M059J (cell line): ENCODE measurements at places on chromosomes 16 and 17. TPM values are rescaled to one million over a fixed set of nuclear protein-coding genes. Genes with fewer than 3 reads are reported as not detected.

Gene TMEM100
- 0.07 and 0.22 TPM in 2 replicates for total RNA-seq

Gene CDR2L
- total RNA-seq: 7.0 and 13.6 TPM in 2 replicates

Gene ARHGDIG
- total RNA-seq: not detected in 2 replicates

Gene EVPLL
- total RNA-seq: not detected in 2 replicates

Gene TBC1D3I
- total RNA-seq: 1.0 TPM in 1 of 2 replicates, not detected in the other

Gene LRRC46
- total RNA-seq: 0.12 TPM in 1 of 2 replicates, not detected in the other

Gene C17orf78
- total RNA-seq: not detected in 2 replicates

Gene CEP295NL
- total RNA-seq: 0.12 and 1.6 TPM in 2 replicates

Gene TMEM92
- total RNA-seq: 0.99 and 5.2 TPM in 2 replicates

Gene SPATA32
- total RNA-seq: not detected in 2 replicates

Gene SLC47A1
- 0.02 TPM in 1 of 2 replicates, not detected in the other for total RNA-seq

Gene GPR179
- not detected in 2 replicates for total RNA-seq

Gene BMERB1
- 12.8 and 25.5 TPM in 2 replicates for total RNA-seq

Gene KCNJ16
- not detected in 2 replicates for total RNA-seq

Gene KRT13
- 0.34 TPM in 1 of 2 replicates, not detected in the other for total RNA-seq

Gene NT5M
- total RNA-seq: 1.6 and 1.8 TPM in 2 replicates

Gene CACNA1G
- 0.15 TPM in 1 of 2 replicates, not detected in the other for total RNA-seq

Gene ABCA9
- total RNA-seq: not detected in 2 replicates

Gene CFAP20
- 97.3 and 115 TPM in 2 replicates for total RNA-seq

Gene NPIPA7
- total RNA-seq: 4.0 and 9.3 TPM in 2 replicates

Gene ZNF830
- 10.5 and 12.3 TPM in 2 replicates for total RNA-seq

Gene PRSS22
- not detected in 2 replicates for total RNA-seq

Gene TLCD3B
- 0.42 TPM in 1 of 2 replicates, not detected in the other for total RNA-seq

Gene GCGR
- total RNA-seq: not detected in 2 replicates

Gene ARHGAP44
- total RNA-seq: not detected in 2 replicates

Gene FMNL1
- 3.1 and 5.6 TPM in 2 replicates for total RNA-seq

Gene PTX4
- total RNA-seq: not detected in 2 replicates

Gene TEKT1
- not detected in 2 replicates for total RNA-seq

Gene FLYWCH1
- total RNA-seq: 27.0 and 34.0 TPM in 2 replicates

Gene CMTM2
- total RNA-seq: not detected in 2 replicates

Gene TBC1D3
- not detected in 2 replicates for total RNA-seq

Gene SLFN14
- total RNA-seq: not detected in 2 replicates

Gene ZNF423
- 0.02 and 0.20 TPM in 2 replicates for total RNA-seq

Gene PTGES3L
- total RNA-seq: 0.67 and 0.71 TPM in 2 replicates

Gene ITGAX
- total RNA-seq: 1.1 and 2.8 TPM in 2 replicates

Gene KRTAP4-1
- total RNA-seq: not detected in 2 replicates

Gene GRB7
- total RNA-seq: not detected in 2 replicates

Gene ZFHX3
- total RNA-seq: 1.3 and 3.2 TPM in 2 replicates

Gene BRIP1
- total RNA-seq: 13.2 and 20.8 TPM in 2 replicates

Gene B3GNT9
- total RNA-seq: 43.9 and 82.1 TPM in 2 replicates

Gene TNFRSF17
- 0.52 TPM in 1 of 2 replicates, not detected in the other for total RNA-seq

Gene COTL1
- total RNA-seq: 270 and 331 TPM in 2 replicates

Gene C1QBP
- 223 and 244 TPM in 2 replicates for total RNA-seq
